ENCODE measurements at places on chromosomes 5 and 9.
A peak's percentile ranks its signal among the peaks of the same experiment; 100 is the strongest.

DNA sequence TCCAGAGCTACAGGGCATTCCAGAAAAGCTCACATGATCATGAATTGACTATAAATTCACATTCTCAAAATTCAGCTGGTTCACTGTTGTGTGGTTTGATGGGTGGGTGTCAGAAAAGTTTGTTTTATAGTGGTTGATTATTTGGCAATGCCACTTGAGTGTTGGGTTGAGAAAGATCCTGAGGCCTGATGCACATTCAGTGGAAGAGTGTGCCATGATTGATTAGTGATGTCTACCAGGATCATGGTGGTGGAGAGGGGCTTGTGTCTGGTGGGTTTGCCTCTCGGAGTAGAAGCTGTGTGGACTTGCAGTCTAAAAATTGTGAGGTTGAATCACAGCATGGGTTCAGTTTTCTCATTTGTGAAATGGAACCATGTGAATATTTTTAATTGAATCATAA, 2.0 kb downstream of the NDUFS6 start:
- H3K4me3 ChIP-seq, result peak overlapping the region; percentile 37
- H3K27ac ChIP-seq, result no peak overlapping the region
- no peak for DNase-seq
- peaks cover 48% of the 10 kb centered on the region for H3K36me3 ChIP-seq
- peaks cover 46% of the 10 kb centered on the region for H3K4me1 ChIP-seq
- no peaks in the 10 kb centered on the region for H3K27me3 ChIP-seq

DNA sequence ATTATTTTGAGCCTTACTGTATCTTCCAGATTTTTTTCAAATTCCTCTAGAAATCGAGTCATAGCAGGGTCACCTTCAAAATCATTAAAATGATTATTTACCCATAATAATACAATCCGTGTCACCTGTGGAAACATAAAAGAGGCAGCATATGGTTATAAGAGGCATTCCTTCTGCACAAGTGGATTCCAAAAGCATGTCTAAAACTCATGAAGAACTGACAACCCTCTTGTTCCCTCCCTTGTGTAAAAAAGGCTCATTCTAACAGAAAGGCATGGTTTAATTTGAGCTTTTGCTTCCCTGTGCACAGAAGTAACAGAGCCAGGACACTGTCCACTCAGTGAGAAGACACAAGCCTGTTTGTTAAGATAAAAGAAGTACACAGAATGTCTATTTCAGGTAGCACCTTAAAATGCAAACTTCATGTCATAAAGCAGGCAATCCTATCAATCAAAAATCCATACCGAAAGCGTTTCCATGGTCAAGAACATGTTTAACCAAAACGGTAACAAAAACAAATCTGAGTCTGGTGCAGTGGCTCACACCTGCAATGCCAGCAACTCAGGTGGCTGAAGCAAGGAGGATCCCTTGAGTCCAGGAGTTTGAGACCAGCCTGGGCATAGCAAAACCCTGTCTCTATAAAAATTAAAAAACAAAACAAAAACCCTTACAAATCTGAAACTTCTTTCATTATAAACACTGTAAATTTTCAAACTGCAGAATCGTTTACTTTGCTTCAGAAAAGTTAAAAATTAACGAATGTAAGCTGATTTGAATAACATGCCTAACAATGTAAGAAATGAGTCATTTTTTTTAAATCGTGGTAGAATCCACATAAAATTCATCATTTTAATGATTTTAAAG, 139.3 kb downstream of the RAPGEF6 start:
- H3K4me1 ChIP-seq, result peaks cover 44% of the 10 kb centered on the region
- no peak overlapping the region for H3K27ac ChIP-seq
- H3K4me3 ChIP-seq, result no peak overlapping the region
- DNase-seq, result no peak
- peaks cover 48% of the 10 kb centered on the region for H3K36me3 ChIP-seq
- no peaks in the 10 kb centered on the region for H3K27me3 ChIP-seq

- no peaks in the 10 kb centered on the region for H3K27me3 ChIP-seq
- no peak overlapping the region for H3K4me3 ChIP-seq
- H3K27ac ChIP-seq, result no peak overlapping the region
Measured at GRCh38 chr9:95498641-95499040, 18.1 kb downstream of the PTCH1 start.

DNA sequence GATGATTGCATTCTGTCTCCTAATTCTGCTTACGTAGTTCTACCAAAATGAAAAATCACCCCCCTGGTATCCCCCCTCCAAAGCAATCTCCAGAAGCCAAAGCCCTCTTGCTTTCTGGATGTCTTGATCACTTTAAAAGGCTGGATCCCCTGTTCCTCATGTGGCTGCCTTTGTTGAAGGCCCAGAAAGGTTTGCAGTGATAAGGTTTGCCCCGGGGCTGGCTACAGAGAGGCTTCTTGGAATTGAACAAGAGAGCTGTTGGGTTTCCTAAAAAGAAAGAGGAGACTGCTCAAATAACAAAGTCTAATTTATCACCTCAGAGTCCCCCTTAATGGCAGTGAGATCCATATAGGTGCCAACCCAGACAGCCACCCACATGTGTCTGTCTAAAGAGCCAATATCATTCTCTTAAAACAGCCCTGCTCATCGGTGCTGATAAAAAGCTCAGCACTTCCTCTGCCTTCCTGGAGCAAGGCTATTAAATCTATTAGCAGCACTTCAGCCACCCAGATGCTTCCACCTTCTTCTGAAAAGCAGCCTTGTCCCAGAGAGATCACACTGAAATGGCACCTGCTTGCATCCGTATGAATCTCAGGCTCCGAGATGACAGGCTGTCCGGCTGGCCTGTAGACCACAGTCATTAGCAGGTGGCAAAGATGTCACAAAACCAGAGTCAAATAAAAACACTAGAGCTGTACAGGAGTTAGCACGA, 70.9 kb downstream of the TEX10 start:
- peaks cover 2% of the 10 kb centered on the region for H3K4me1 ChIP-seq
- H3K27me3 ChIP-seq, result no peaks in the 10 kb centered on the region
- DNase-seq, result no peak
- no peak overlapping the region for H3K4me3 ChIP-seq

DNA sequence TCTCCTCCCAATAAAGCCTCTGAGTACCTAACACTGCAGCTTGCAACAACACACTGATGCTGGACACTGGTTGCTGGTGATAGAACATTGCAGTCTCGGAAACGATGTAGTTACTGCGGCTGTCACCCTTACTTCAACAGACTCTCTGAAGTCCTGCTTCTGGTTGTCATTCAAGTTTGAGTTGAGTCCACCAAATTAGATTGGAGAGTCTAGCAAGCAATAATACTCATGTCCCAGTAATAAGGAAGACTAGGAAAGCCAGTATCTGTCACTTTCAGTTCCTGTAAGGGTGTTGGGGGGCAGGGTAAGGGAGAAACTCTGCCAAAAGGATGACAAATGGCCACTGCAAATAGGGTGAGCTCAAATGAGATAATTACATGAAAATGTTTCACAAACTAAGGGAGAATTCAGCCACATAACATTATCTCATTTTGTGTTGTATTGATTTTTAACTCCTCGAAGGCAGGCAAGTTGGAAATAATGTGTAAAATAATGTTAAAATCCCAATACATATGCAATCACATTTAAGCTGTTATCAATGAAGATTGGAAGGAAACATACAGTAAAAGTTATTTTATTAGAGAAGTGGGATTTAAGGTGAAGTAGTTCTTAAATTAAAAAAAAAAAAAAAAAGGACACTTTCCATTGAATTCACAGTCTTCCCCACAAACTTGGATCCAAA, 849 bp upstream of the IFT74 start:
- no peaks in the 10 kb centered on the region for H3K36me3 ChIP-seq
- no peaks in the 10 kb centered on the region for H3K27me3 ChIP-seq
- no peak for DNase-seq
- H3K27ac ChIP-seq, result peak overlapping the region; percentile 87
- peak overlapping the region; percentile 90 for H3K4me3 ChIP-seq

- no peak for DNase-seq
- no peaks in the 10 kb centered on the region for H3K36me3 ChIP-seq
- peaks cover 3% of the 10 kb centered on the region for H3K27me3 ChIP-seq
- H3K27ac ChIP-seq, result no peak overlapping the region
- no peak overlapping the region for H3K4me3 ChIP-seq
- no peaks in the 10 kb centered on the region for H3K4me1 ChIP-seq
Measured at GRCh38 chr5:137272831-137273230, 226.3 kb downstream of the SPOCK1 start.

DNA sequence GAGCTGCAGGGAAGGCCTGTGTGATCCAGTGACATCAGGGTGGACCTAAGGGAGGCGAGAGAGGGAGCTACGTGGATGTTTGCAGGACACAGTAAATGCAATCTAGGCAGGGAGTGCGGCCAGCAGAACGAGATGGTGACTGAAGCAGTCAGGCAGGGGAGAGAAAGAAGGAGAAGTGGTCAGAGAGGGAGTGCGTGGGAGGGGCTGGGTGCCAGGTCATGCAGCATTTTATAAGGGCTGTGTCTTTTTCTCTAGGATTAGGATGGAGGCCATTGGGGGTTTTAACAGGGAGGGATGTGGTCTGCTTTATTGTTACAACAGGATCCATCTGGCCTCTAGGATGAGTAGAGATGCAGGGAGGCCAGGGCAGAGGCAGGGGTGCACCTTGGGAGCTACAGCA, 80.4 kb downstream of the DCP2 start:
- no peak overlapping the region for H3K27ac ChIP-seq
- no peaks in the 10 kb centered on the region for H3K27me3 ChIP-seq
- no peak overlapping the region for H3K4me3 ChIP-seq
- H3K4me1 ChIP-seq, result peaks cover 15% of the 10 kb centered on the region

DNA sequence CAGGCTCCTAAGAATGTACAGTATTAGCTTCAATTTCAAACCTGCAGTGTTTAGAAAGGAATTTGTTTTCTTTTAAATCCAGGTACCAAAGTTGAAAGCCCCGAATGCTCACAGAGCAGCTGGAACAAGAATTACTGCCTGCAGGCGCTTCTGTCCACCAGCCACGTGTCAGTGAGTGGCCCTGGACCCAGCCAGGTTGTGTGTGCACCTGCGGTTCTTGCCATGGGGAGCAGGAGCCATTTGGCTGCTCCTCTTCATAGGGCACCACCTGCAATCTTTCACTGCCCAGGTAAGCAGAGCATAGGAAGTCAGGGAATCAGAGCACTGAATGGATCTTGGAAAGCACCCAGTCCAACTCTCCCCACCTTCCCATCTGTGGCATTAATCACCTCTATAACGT, 79.5 kb upstream of the PIP5K1B start:
- H3K36me3 ChIP-seq, result no peaks in the 10 kb centered on the region
- H3K4me1 ChIP-seq, result no peaks in the 10 kb centered on the region
- no peak overlapping the region for H3K4me3 ChIP-seq
- DNase-seq, result no peak
- no peak overlapping the region for H3K27ac ChIP-seq

GRCh38 chr9:92807757-92808725, 43.4 kb upstream of the BICD2 start:
- peak; percentile 41 for DNase-seq
- peak overlapping the region; percentile 81 for H3K4me3 ChIP-seq
- H3K4me1 ChIP-seq, result peaks cover 9% of the 10 kb centered on the region
- H3K36me3 ChIP-seq, result no peaks in the 10 kb centered on the region
- no peak overlapping the region for H3K27ac ChIP-seq

- DNase-seq, result peak; percentile 71
- H3K27me3 ChIP-seq, result peaks cover 76% of the 10 kb centered on the region
- H3K4me1 ChIP-seq, result peaks cover 39% of the 10 kb centered on the region
- H3K4me3 ChIP-seq, result no peak overlapping the region
- H3K27ac ChIP-seq, result no peak overlapping the region
Measured at GRCh38 chr5:154487541-154487940, 9.5 kb upstream of the HAND1 start.

DNA sequence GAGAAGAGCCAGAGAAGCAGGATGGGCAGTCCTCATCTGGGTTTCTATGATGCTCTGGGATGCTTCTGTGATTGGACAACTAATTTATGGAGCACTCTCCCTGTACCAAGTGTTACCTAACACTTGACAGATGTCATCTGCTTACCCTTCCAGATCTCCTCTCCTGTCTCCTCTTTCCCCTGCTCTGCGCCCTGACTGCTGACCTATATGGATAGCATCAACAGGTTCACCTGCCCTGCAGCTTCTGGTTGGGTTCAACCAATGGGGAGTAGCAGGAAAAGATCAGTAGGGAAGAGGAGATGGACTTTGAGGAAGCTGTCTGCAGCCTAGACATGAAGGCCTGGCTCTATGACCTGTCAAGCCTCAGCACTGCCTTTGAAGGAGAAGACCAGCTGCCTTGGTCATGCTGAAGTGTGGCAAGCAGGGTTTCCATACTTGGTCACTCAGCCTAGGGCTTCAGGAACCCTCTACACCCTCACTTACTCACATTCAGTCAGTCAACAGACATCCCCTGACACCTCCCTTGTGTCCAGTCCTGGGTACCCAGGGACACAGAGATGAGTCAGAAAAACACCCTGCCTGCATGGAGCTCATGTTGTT, 11.3 kb upstream of the P4HA2 start:
- DNase-seq, result no peak
- H3K4me3 ChIP-seq, result no peak overlapping the region
- peaks cover 10% of the 10 kb centered on the region for H3K27me3 ChIP-seq
- H3K36me3 ChIP-seq, result peaks cover 2% of the 10 kb centered on the region

GRCh38 chr5:180785794-180786221, 16.8 kb downstream of the MGAT1 start:
- no peak overlapping the region for H3K4me3 ChIP-seq
- peaks cover 26% of the 10 kb centered on the region for H3K4me1 ChIP-seq
- peaks cover 7% of the 10 kb centered on the region for H3K36me3 ChIP-seq
- DNase-seq, result no peak

DNA sequence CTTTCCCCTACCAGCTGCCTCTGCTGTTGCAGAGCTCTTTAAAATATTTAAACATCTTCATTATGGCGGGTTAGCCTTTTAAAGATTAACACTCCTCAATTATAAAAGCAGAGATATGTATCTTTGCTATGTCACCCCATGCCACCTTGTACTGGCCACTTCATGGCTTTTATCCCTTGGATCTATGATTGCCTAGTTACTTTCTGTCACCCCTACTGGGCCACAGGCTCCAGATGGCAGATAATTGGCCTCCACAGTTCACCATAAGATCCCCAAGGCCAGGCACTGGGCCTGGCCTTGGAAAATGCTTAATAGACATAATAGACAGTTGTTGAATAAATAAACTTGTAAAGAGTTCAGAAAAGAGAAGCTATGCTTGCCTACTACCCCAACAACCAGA, 142.0 kb upstream of the SHB start:
- H3K27ac ChIP-seq, result no peak overlapping the region
- H3K36me3 ChIP-seq, result no peaks in the 10 kb centered on the region
- no peak for DNase-seq
- peaks cover 2% of the 10 kb centered on the region for H3K27me3 ChIP-seq
- no peak overlapping the region for H3K4me3 ChIP-seq
- H3K4me1 ChIP-seq, result no peaks in the 10 kb centered on the region

GRCh38 chr5:150753463-150753862, 5.4 kb downstream of the DCTN4 start:
- H3K27ac ChIP-seq, result no peak overlapping the region
- peaks cover 61% of the 10 kb centered on the region for H3K4me1 ChIP-seq
- H3K4me3 ChIP-seq, result no peak overlapping the region
- peaks cover 53% of the 10 kb centered on the region for H3K36me3 ChIP-seq

All from activated naive CD4-positive, alpha-beta T cell treated with anti-CD3 and anti-CD28 coated beads for 36 hours (primary cell).